Glutamatergic neuron (in vitro differentiated cells): ENCODE measurements at places on chromosomes 11 and 22. TPM values are rescaled to one million over a fixed set of nuclear protein-coding genes. Genes with fewer than 3 reads are reported as not detected.

DNA sequence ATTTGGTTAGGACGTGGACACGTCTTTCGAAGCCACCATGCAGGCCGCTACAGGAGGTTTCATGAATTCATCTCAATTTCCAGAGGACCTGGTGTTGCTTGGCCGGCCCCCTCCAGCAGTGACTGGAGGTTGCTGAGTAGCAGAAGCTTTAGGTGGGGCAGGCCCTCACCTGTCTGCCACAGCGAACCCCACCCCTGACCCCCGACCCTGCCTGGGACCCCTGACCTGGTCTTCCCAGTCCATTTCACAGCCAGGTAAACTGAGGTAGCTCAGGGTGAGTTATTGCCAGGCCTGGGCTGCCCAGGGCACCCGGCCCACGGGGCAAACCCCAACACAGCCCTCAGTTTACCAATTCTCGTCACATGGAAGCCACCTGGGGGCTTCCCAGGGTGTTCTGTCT, 39.1 kb upstream of the SMIM38 start:
- peaks cover 10% of the 10 kb centered on the region for H3K27me3 ChIP-seq
- H3K4me3 ChIP-seq: no peak overlapping the region
- DNase-seq: no peak

DNA sequence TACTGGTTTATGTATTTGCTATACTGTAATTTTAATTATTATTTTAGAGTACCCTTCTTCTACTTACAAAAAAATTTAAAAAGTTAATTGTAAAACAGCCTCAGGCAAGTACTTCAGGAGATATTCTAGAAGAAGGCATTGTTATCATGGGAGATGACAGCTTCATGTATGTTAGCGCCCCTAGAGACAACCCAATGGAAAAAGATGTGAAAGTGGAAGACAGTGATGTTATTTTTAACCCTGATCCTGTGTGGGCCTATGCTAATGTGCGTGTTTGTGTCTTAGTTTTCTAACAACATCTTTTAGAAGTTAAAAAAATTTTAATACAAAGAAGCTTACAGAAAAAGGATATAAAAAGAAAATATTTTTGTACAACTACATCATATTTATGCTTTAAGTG, 205.0 kb downstream of the FAM76B start:
- no peaks in the 10 kb centered on the region for H3K4me1 ChIP-seq
- no peaks in the 10 kb centered on the region for H3K36me3 ChIP-seq
- H3K27me3 ChIP-seq: no peaks in the 10 kb centered on the region
- H3K4me3 ChIP-seq: no peak overlapping the region
- H3K27ac ChIP-seq: no peak overlapping the region

The SCUBE1 gene
- 25.8 TPM for total RNA-seq

The SMTNL1 gene
- total RNA-seq: not detected

The BIRC2 gene
- total RNA-seq: 44.8 TPM

The FKBP2 gene
- total RNA-seq: 31.4 TPM
